ENCODE measurements at places on chromosomes 1 and 21.

GRCh38 chr1:30855686-30856259 lies 52.8 kb downstream of the SDC3 start:
- no peak for DNase-seq

DNA sequence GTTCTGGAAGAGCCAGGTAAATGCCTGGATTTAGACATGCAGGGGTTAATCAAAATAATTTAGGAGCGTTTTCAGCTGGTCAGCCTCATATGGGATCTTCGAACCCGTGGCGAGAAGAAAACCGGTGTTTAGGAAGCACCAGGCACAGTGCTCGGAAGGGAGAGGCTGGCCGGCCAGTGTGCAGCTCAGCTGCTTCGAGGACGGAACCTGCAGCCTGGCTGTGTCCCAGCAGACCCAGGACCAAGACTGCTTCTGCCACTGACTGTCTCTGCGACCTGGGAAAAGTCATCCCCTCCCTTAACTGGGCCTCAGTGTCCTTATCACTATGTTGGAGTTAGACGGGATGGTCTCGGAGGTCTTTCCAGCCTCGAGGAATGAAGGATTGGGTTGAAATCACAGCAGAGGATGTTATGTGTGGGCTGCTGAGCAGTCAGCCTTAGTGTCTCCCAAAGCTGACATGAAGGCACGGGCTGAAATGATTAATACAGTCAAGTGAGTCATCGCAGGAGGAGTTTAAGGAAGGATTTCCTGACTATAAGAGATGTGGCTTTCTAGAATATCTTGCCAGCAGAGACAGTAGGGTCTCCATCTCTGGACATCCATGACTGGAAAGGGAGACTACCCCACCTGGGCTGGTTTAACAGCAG lies 20.8 kb downstream of the PPFIA4 start:
- no peak for DNase-seq

- no peak for DNase-seq
Observed at GRCh38 chr1:153929981-153930948, 7.5 kb upstream of the GATAD2B start.

DNA sequence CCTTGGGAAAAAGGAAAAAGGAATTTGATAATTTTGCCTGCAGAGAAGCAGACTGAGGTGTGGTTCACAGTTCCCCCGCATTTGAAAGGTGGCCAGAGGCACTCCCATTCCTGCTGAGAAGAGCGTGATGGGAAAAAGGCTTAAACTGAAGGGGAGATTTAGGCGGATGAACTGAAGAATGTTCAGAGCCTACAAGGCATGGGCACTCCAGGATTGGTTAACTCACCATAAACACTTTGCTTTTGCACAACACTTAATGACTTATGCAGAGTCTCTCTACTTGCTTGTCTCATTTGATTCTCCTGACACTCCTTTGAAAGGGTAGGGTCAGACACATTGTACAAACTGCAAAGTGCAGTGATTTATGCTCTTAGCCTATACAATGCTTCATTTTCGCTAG lies 119.6 kb upstream of the RUNX1 start:
- no peak for DNase-seq

- no peak for DNase-seq
Observed at GRCh38 chr1:17559615-17560419, 20.3 kb downstream of the ARHGEF10L start.

- DNase-seq, result no peak
Observed at GRCh38 chr1:47190509-47190855, 646 bp upstream of the PDZK1IP1 start.

- no peak for DNase-seq
Observed at GRCh38 chr1:10299151-10299550, 88.8 kb downstream of the KIF1B start.

- DNase-seq, result peak; percentile 46
Observed at GRCh38 chr1:28208818-28209441, 23.9 kb downstream of the DNAJC8 start.

DNA sequence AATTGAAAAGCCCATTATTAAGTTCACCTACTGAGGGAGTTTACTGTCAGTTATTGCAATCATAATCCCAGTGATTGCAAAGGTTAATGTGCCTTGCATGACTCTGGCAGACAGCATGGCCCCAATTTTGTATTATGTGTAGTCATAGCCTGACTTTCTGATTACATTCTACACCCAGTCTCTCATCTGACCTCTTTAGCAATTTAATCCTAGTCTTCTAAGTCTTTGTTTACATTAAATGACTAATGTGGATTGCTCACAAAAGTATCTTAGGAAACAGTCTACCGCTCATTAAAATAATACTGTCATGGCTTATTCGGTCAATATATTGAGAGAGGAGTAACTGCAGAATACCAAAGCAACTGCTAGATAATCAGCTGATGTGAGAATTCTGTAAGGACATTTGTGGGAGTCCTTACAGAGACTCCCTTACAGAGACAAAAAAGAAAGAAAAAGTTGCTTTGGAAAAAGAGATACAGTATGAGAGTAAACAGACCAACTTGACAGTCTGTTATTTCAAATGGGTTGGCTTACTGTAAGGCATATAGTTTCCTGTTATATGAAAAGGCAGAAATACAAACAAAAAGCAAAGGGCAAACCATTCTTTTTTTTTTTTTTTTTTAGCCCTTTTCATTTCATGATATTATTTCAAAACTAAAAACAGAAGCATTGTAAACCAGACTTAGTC lies 42.8 kb downstream of the SMG7 start:
- DNase-seq, result no peak

GRCh38 chr1:216566641-216567205 lies 143.5 kb upstream of the USH2A start:
- no peak for DNase-seq

GRCh38 chr1:24111996-24112779 lies at the start of gene MYOM3:
Gene MYOM3, minus strand, starts transcription at chr1:24112135. Its CDS starts 3,499 bp downstream, at chr1:24108636.
- peak; percentile 27 for DNase-seq

DNA sequence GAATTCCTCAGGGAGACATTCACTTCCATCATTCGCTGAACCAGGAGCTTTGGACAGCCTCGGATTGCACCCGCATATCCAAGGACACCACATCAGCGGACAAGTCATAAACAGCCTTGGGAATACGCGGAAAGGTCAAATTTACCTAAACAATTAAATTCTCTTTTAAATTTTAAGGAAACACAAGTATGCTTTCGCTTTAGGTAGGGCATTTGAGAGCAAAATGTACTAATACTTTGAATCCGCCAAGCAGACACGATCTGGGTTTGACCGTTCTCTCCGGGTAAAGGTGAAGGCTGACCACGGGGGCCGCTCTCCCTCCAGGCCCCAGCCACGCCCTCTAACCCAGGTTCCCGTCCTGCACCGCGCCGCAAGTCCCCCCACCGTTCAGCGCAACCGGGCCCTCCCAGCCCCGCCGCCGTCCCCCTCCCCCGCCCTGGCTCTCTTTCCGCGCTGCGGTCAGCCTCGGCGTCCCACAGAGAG lies 479 bp upstream of the ACADM start:
- DNase-seq, result peak; percentile 70

DNA sequence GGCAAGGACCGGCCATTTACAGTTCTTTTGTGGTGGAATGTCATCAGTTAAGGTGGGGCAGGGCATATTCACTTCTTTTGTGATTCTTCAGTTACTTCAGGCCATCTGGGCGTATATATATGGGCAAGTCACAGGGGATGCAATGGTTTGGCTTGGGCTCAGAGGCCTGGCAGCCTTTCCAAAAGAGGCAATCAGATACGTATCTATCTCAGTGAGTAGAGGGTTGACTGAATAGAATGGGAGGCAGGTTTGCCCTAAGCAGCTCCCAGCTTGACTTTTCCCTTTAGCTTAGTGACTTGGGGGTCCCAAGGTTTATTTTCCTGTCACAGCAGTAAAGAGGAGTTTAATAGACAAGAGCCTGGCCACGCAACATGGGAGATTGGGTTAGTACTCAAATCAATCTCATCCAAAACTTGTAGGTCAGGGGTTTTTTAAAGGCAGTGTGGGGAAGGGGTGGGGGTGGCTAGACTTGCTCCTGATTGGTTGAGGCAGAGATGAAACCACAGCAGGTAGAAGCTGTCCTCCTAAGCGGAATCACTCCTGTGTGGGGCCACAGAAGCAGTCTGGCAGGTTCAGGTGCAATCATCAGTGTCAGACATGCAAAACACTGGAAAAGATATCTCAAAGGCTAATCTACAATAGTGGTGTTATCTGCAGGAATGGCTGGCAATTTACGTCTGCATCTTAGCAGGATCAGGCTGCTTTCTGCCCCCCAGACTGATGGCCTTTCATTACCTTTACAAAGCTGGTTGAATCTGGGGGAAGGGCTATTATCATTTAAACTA lies 112.9 kb downstream of the TLR5 start:
- no peak for DNase-seq

GRCh38 chr1:57010511-57010910 lies 44.7 kb upstream of the C8B start:
- DNase-seq, result no peak

GRCh38 chr1:24505816-24506215 lies 3.2 kb downstream of the RCAN3 start:
- DNase-seq, result no peak

- no peak for DNase-seq
Observed at GRCh38 chr1:192943108-192943507, 116.1 kb downstream of the UCHL5 start.

GRCh38 chr1:81151206-81151605 lies 649.5 kb upstream of the ADGRL2 start:
- no peak for DNase-seq

DNA sequence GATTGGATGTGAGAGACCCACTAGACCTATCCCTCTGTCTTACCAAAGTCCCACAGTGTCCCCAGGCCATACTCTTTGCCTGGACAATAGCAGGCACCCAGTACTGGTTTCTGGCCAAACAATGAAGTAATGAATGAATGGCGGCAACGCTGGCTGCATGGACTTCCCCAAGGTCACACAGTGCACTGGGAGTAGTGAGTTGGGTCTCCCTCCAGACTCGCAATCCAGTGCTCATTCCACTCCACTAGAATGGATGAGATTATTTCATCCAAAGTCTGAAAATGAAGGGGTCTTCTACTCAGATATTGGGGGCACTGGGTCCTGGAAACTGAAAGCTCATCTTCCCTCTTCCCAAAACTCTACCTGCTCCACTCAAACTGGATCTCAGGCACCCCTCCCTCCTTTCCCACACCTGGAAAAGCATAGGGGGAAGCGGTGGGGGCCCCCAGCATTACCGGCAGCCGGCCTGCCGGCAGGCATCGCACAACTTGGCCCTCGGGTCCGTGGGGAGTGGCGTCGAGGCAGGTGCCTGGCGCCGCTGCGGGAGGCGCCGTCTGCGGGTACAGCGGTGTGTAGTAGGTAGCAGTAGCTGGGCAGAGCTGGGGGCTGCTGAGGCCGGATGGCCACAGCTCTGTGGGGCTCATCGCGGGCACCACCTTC lies 816 bp downstream of the E2F2 start:
- no peak for DNase-seq

- no peak for DNase-seq
Observed at GRCh38 chr1:174942547-174943255, 57.0 kb upstream of the CACYBP start.

GRCh38 chr1:27011058-27011764 lies 1.4 kb downstream of the TENT5B start:
- DNase-seq, result no peak

GRCh38 chr1:234616644-234617043 lies 6.7 kb upstream of the IRF2BP2 start:
- DNase-seq, result no peak

DNA sequence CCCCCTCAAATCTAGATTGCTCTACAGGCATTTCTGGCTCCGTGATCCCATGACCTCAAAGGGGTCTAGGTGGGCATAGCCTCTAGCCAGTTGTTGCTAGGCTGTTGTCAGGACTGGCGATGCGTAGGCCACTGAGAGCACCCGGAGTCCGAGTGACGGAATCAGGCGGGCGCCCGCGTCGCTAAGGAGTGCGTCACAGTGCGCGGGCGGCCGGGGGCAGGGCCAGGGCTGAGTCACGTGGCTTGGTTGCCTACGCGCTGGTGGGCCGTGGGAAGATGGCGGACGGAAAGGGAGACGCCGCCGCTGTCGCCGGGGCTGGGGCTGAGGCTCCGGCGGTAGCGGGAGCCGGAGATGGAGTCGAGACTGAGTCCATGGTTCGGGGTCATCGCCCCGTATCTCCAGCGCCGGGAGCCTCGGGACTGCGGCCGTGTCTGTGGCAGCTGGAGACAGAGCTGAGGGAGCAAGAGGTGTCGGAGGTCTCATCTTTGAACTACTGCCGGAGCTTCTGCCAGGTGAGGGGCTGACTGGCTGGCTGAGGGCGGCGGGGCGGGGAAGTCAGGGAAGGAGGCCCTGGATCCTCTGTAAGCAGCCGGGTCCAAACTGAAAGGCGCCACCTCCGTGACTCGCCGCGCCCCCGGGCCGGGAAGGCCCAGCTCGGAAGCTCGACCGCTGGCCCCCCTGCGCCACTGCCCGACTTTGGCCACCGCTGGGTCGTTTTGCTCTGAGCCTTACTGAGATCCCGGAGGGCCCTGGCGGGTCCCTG lies at the start of gene RLF:
Gene RLF (plus strand): TSS at position 263 of the 763 bp plus-strand sequence. CDS start 13 bp downstream, at position 276.
- peak; percentile 95 for DNase-seq

- no peak for DNase-seq
Observed at GRCh38 chr21:31078796-31079195, 40.5 kb upstream of the KRTAP19-8 start.

GRCh38 chr1:94919241-94920030 lies 7.5 kb downstream of the CNN3 start:
- DNase-seq, result no peak

DNA sequence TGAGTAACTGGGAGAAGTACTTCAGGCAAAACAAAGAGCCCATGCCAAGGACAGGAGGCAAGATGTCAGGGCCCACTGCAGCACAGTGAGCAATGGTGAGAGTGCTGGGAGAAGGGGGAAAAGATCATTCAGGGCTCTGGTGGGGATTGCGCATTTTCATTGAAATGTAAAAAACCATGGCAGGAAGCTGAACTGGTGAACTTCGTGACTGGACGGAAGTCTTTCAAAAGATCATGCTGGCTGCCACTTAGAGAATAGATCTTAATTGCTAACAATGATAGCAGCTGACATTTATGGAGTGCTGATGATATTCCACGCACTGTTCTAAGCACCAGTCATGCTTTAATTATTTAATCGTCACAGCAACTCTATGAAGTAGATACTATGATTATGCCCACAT lies 107.0 kb downstream of the TGFBR3 start:
- DNase-seq, result no peak

DNA sequence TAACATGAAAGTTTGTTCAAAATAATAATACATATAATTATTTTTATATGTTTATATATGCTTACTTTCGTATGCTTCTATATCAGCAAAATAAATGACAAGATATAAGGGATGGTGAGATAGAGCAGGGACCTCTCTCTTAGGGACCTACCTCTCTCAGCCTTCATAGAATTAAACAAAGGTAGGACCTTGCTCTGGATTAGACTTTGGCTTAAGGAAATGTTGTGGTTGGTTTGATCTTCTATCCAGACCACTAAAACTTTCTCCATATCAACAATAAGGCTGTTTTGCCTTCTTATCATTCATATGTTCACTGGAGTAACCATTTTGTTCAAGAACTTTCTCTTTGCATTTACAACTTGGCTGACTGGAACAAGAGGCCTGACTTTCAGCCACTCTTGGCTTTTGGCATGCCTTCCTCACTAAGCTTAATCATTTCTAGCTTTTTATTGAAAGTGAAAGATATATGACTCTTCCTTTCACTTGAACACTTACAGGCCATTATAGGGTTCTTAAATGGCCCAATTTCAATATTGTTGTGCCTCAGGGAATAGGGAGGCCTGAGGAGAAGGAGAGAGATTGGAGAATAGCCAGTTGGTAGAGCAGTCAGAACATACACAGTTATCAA lies 14.4 kb downstream of the FRRS1 start:
- no peak for DNase-seq

- no peak for DNase-seq
Observed at GRCh38 chr1:37533317-37534093, 18.9 kb upstream of the MEAF6 start.

GRCh38 chr1:192574073-192574472 lies 1.5 kb upstream of the RGS1 start:
- no peak for DNase-seq
